ENCODE measurements at places on chromosomes 12 and 14. TPM values are rescaled to one million over a fixed set of nuclear protein-coding genes. Genes with fewer than 3 reads are reported as not detected.

Gene LRRIQ1
- not detected for total RNA-seq

Gene HSPB8
- total RNA-seq: not detected

Gene AP4S1
- 5.2 TPM for total RNA-seq

Gene NOVA1
- 0.31 TPM for total RNA-seq

Gene PTPRQ
- not detected for total RNA-seq

Gene SERPINA6
- total RNA-seq: not detected

Gene PXN
- 24.5 TPM for total RNA-seq

Gene OXA1L
- total RNA-seq: 240 TPM

Gene KCNH5
- total RNA-seq: not detected

Gene KRT71
- total RNA-seq: not detected

Gene KLRC1
- not detected for total RNA-seq

Gene DDN
- 5.2 TPM for total RNA-seq

Gene TSPAN19
- total RNA-seq: not detected

Gene OVCH1
- total RNA-seq: not detected

Gene PIP4K2C
- 19.4 TPM for total RNA-seq

Gene SOX5
- not detected for total RNA-seq

Gene TNS2
- total RNA-seq: 13.7 TPM

Gene FAM186B
- total RNA-seq: not detected

Gene FSCB
- not detected for total RNA-seq

Gene DBX2
- total RNA-seq: not detected

Gene PRDM4
- total RNA-seq: 37.7 TPM

Gene SERPINA3
- not detected for total RNA-seq

Gene TNFRSF1A
- 118 TPM for total RNA-seq

Gene GUCY2C
- not detected for total RNA-seq

Gene CHD8
- total RNA-seq: 54.4 TPM

Gene GRIP1
- 0.27 TPM for total RNA-seq

Gene BICDL1
- total RNA-seq: 13.5 TPM

Gene KANSL2
- 122 TPM for total RNA-seq

Gene RNASE7
- not detected for total RNA-seq

Gene ANP32D
- not detected for total RNA-seq

Gene TUNAR
- not detected for total RNA-seq

Gene DAO
- 22.1 TPM for total RNA-seq
